ENCODE measurements at places on chromosomes 1 and 21.

GRCh38 chr1:215986401-215986800 lies 419.3 kb downstream of the KCTD3 start:
- no peak for DNase-seq

GRCh38 chr1:243287652-243288051 lies 31.8 kb downstream of the SDCCAG8 start:
- no peak for DNase-seq

DNA sequence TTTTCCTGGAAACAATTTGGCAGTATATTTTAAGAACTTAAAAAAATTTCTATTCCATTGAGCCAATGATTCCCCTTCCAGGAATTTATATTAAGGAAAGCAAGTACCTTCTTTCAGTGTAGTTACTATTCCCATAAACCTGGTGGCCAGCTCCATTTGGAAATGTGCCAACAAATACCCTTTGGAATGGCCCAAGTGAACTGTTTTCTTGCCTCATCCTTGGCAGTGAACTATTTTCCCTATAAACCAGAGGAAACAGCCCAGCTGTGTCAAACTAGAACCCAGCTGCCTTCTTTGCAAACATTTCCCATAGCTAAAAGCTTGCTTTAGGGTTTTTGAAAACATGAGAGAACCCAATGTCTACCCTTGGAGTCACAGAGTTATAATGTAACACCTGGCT lies 496.9 kb downstream of the NEGR1 start:
- DNase-seq = no peak

GRCh38 chr1:56535362-56535761 lies 44.0 kb downstream of the PLPP3 start:
- DNase-seq = no peak

- DNase-seq = no peak
Observed at GRCh38 chr21:46626536-46626935, 8.9 kb upstream of the PRMT2 start.

GRCh38 chr1:97986041-97987005 lies 65.5 kb upstream of the DPYD start:
- no peak for DNase-seq

DNA sequence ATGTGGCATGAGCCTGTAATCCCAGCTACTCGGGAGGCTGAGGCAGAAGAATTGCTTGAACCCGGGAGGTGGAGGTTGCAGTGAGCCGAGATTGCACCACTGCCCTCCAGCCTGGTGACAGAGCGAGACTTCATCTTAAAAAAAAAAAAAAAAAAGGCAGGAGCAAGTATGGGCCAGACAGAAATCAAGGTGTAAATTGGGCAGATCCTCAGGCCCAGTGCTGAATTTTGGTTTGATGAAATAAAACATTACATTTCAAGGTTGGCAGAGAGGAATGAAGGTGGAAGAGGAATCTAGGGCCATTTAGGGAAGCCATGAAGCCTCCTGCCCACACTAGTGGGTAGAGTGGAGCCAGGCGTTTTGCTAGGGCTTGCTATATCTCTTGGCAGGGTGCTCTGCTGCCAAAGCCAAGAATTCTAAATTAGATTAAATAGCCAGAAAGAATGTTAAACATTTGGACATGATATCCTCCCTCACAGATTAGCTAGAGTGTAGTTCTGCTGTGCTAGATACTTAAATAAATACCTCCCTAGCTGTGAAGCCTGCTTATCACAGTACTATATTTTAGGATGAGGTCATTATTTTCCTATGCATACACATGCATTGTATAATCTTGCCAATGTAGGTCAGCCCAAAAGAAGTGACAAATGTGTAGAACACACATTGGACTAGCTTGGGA lies 16.6 kb upstream of the LGALS8 start:
- DNase-seq = no peak

DNA sequence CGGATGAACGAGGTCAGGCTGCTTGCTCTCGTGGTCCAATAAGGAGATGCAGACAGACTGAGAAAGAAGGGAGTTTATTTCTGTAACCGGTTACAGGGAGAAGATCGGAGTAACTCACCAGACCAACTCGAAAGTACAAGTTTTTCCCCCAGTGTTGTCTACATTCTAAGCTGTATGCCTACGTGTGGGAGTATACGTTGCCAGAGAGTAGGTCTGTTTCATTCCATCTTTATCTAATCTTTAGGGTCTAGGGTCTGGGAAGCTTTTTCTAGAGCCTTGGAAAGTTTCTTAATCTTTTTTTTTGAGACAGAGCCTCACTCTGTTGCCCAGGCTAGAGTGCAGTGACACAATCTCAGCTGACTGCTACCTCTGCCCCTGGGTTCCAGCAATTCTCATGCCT lies 4.7 kb upstream of the PADI1 start:
- no peak for DNase-seq

DNA sequence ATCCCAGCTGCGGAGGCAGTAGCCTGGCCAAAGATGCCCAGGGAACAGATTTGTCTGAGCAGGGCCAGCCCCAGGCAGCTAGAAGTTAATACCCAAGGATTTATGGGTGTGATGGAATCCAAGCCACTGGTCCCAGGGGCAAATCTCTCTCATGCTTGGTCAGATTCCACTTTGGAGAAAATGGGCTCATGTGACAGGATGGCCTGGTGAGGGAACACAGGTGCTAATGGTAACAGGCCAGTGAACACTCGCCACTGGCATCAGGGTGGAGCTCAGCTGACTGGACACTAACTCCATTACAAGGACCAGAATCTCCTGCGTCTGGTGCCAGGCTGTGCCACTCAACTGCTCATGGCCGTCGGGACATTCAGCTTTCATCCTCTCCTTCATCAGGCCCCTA lies 12.0 kb downstream of the MDM4 start:
- no peak for DNase-seq

DNA sequence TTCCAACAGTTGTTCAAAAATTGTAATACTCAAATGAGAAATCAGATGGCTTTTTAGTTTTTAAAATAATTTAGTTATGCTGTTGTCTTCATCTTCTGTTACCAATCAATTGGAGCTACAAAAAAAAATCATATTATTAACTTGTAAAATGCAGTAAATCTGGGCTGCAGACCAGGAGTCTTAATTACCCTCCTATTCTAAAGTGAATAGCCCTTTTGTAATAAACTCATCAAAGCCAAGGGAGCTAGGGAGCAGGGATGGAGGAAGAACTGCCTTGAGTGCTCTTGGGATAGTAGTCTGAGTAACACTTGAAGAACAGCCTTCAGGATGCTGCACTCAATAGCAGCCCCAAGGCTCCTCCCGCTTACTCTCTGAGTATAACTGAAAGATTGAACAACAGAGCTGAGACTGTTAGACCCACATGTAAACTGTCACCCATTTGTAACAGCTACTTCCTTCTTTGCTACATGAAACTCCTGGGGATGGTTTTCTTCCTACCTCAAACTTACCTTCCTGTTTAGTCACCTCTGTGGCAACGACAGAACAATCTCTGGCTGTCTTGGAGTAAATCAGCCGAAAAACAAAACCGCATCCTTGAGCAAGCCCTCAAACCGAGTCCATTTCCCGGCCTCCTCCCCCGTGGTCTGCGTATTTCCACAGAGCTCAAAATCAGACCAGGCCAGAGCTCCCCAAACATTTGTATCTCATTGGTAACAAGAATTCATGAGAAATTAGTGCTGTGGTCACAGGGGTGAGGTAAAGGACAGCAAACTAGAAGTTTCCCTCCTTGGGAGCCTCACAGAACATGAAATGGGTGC lies 55.9 kb downstream of the CD58 start:
- DNase-seq = no peak

DNA sequence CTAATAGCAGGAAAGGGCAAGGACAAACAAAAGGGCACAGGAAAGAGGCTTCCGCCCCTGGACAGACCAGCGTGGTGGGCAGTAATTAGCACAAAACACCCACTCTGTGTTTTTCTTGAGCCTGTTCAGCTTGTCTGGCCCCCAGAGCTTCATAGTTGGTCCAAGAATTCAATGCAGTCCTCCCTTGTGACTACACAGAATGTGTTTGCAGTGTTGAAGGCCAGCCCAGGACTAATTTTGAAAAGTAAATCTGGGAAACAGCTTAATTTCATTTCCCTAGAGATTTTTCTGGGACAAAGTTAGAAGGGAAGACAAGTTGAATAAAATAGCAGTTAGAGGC lies 49.2 kb upstream of the LMO4 start:
- DNase-seq = no peak

- no peak for DNase-seq
Observed at GRCh38 chr1:5522531-5523145, 469.6 kb downstream of the NPHP4 start.

- no peak for DNase-seq
Observed at GRCh38 chr21:28794371-28794851, 198.3 kb downstream of the LTN1 start.

GRCh38 chr1:154607106-154607608 lies 829 bp downstream of the ADAR start:
- no peak for DNase-seq

All from COR-L47 (cell line).